Fibroblast of skin of abdomen (primary cell): ENCODE measurements at places on chromosomes 1 and 21.

DNA sequence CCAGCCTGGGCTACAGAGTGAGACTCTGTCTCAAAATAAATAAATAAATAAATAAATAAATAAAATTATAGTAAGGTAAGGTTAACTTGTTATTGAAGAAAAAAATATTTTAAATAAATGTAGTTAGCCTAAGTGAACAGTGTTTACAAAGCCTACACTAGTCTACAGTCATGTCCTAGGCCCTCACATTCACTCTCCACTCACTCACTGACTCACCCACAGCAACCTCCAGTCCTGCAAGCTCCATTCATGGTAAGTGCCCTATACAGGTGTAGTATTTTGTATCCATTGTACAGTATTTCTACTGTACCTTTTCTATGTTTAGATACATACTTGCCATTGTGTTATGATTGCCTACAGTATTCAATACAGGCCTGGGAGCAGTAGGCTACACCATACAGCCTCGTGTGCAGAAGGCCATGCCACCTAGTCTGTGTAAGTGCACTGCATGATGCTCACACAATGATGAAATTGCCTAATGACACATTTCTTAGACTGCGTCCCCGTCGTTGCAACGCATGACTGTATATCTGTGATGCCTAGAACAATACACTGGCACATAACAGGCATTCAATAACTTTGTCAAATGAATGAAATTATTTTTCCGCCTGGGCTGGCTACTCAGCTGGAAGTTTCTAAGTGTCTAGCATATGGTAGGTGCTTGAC, 14.8 kb downstream of the KCNN3 start:
- DNase-seq = no peak

- DNase-seq = no peak
Measured at GRCh38 chr1:53862507-53862906, 24.4 kb upstream of the NDC1 start.

GRCh38 chr1:209653915-209654351, 1.7 kb upstream of the LAMB3 start:
- DNase-seq = no peak

DNA sequence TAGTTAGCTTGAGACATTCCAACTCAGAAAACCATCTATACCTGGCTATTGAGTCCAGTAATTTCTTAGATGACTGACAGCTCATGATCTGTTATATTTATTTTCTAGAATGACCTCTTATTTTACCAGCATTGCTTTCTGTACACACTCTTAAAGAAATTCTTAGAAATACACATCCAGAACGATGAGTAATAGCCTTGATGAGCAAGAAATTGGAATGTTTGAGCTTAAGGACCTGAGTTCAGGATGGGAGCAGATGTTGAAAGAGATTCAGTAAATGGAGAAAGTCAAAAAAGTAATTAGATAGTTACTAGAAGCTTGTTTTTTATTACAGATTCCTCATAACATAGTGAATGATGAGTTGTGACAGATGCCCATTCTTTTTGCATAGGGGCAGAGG, 11.7 kb downstream of the PYHIN1 start:
- no peak for DNase-seq

- DNase-seq = no peak
Measured at GRCh38 chr1:3119725-3120124, 50.7 kb downstream of the PRDM16 start.

GRCh38 chr1:165829888-165830287, 2.5 kb downstream of the UCK2 start:
- DNase-seq = no peak

- no peak for DNase-seq
Measured at GRCh38 chr1:93908394-93909145, 660 bp downstream of the GCLM start.

DNA sequence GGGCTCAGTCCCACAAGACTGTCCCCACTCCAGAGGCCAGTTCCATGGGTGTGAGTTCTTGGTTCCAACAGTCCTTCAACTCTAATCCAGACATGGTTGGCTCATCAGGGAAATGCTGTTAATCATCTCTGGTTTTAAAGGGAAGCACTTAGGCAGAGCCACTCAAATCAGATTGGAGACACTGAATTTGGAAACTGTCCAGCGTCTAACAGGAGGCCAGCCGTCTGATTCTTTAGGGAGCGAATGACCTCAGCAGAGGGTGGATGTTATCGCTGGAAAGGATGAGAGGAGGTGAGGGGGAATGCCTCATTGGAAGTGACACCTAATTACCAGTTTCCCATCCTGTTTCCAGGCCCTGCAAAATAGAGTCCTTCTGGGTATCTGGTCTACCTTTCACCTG, 22.8 kb upstream of the LRRC38 start:
- DNase-seq = no peak
